Stimulated activated CD8-positive, alpha-beta memory T cell treated with anti-CD3 and anti-CD28 coated beads, Interleukin-4, amount 100 ng/mL, for 24 hours (primary cell): ENCODE measurements at places on chromosomes 6 and 20.

DNA sequence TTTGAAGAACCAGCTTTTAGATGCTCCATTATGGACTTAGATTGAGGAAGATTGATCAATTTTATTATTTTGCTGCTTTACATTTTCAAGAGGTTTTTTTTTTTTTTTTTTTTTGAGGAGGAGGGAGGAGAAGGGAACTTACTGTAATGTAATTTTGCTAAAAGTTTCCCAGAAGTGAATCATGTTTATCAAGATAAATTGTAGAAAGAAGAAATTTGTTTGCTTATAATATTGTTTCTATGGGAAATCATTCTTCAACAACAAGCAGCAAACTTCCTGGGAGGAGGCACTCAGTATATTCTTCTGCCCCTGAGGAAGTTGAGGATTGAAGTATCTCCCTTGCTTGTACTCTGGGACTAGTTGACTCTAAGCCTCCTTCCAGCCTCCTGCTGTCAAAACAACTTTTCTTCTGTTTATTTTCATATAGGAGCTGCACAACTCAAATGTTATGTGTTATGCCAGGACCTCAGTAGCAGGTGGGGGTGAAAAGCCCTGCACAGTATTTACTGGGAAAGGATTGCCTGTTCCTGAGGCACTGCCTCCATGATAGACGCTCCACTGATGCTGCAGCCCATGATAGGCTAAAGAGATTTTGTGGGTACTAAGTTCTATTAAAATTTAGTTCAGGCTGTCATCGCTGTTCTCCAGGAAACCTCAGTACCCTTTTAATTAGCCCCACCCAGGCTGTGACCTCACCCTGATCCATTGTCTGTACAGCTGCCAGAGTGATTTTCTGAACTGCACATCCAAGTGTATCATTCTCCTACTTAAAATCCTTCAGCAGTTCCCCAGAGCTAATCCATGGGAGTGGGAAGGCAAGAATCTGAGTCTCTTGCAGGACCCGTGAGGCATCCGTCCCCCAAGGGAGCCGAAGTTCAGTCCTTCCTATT, 51.9 kb downstream of the CARMIL1 start:
- no peak for DNase-seq

GRCh38 chr6:101398716-101399615, 5.5 kb downstream of the GRIK2 start:
- DNase-seq, result no peak

DNA sequence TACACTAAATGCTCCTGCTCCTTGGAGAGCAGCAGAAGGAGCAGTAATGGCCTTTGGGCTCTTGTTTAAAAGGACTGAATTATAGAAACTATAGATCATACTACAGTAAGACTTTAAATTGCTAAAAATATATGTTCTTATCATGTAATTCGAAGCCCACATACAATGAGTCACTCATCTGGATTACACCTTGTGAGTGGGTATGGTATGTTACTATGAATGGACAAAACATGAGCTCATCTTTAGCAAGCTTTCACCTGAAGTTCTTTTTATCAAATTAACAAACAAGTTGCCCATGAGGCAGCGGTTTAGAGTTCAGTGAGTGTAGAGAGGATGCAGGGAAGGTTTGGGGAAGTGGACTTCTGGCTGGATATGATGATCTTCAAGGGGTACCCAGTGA, 114.4 kb upstream of the CCN2 start:
- no peak for DNase-seq

GRCh38 chr6:11245381-11246256, 13.2 kb upstream of the NEDD9 start:
- DNase-seq, result no peak

- no peak for DNase-seq
Observed at GRCh38 chr6:89035252-89036101, 45.1 kb upstream of the PNRC1 start.

DNA sequence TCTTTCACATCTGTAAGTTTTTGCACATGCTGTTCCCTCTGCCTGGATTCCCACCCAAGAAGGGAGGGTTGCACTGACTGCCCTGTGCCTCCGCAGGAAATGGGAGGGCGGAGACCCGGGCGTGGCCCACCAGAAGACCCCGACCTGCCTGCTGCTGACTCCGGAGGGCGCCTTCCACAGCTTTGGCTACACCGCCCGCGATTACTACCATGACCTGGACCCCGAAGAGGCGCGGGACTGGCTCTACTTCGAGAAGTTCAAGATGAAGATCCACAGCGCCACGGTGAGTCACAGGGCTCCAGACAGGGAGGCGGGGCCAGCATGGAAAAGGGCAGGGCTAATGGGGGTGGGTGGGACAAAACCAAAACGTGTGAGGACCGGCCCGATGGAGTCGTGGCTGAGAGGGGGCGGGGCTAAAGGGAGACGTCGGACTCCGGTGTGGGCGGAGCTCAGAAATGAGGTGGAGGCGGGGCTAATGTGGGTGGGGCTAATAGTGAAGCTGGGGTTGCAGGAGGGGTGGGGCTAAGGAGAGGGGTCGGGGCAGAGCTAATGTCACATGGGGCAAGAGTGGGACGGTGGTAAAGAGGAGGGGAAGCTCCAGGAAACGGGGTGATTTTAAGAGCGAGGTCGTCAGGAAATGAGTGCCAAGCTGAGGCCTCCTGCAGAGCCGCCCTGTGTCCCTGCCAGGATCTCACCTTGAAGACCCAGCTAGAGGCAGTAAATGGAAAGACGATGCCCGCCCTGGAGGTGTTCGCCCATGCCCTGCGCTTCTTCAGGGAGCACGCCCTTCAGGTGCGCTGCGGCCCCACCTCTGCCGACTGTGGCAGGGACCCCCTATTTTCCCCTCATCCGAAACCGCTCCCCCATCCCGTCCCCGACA, 12.6 kb downstream of the HSPA12B start:
- peak; percentile 55 for DNase-seq

- DNase-seq, result no peak
Observed at GRCh38 chr6:109344226-109344625, 38.0 kb downstream of the CD164 start.

- peak; percentile 77 for DNase-seq
Observed at GRCh38 chr6:72619883-72620696, 1.8 kb upstream of the KCNQ5 start.

DNA sequence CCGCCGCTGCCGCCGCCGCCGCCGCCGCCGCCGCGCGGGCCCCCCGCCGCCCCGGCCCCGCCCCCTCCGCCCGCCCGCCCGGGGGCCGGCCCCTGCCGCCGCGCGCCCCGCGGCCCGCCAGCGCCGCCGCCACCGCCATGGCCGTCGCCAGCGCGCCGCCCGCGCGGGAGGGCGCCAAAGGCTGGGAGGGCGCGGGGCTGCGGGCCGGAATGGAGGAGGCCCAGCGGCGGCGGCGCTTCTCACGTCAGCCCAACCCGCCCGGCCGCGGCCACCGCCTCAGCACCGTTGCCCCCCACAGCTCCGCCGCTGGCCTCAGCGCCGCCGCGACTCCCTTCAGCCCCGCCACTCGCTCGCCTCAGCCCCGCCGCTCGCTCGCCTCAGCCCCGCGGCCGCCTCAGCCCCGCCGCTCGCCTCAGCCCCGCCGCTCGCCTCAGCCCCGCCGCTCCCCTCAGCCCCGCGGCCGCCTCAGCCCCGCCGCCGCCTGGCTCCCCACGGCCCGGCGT, 258 bp downstream of the PHF10 start:
- DNase-seq, result peak; percentile 30

DNA sequence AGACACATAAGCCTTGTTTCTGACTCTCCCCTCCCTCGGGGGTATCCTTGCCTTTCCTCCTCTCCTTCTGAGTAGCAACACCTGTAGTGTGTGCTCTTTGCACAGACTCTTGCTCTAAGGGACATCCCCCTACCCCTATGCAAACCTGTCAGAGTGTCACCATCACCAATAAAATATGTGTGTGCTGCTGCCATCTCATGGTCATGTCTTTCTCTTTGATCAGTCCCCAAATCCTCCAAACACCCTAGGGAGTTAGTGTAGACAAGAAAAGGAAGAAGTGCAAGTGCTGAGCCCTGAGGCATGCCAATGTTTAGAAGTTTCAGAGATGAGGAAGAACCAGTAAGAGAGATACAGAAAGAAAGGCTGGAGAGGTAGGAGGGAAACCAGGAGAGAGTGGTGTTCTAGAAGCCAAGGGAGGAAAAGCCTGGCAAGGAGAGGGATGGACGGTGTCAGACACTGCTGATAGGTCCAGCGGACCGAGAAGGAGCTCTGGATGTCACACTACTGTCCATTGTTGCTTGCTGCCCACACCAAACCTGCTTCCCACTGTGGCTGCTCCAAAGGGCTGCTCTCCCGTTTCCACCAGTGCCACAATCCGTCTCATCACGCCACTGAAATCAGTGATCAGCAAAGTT, 16.4 kb downstream of the TRMT6 start:
- DNase-seq, result no peak

GRCh38 chr6:10400330-10400729, 14.5 kb downstream of the TFAP2A start:
- no peak for DNase-seq

- no peak for DNase-seq
Observed at GRCh38 chr6:168582571-168582981, 141.6 kb downstream of the SMOC2 start.

- no peak for DNase-seq
Observed at GRCh38 chr20:49367113-49367512, 89.3 kb upstream of the ZNFX1 start.

GRCh38 chr6:36128793-36129192, 1.5 kb upstream of the MAPK13 start:
- DNase-seq, result no peak

GRCh38 chr6:2504495-2505064, 246.1 kb downstream of the MYLK4 start:
- DNase-seq, result no peak

DNA sequence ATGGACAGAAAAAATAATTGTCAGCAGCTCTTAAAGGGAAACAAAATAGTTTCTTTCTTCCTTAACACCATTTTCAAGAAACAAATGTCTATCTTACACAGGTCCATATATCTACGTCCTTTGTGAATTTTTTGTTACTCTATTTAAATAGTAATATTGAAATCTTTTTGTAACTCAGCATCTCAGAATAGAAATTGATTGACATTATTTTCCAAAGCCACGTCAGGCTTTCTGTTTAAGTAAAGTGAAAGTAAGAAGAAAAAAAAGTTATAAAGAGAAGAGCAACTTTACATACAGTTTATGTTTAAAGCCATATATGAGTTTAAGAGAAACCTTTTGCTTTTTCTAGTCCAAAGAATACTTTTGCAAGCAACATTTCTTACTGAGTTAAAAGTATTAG, 402.9 kb upstream of the SOX4 start:
- no peak for DNase-seq

- DNase-seq, result no peak
Observed at GRCh38 chr6:88165844-88166492, at the start of gene CNR1. CNR1 (minus strand) TSS chr6:88166347; CDS start chr6:88145274, 21,073 bp downstream.

GRCh38 chr6:11771473-11772048, 7.0 kb downstream of the ADTRP start:
- no peak for DNase-seq

GRCh38 chr6:84269947-84270733, 42.7 kb upstream of the CEP162 start:
- DNase-seq, result no peak

DNA sequence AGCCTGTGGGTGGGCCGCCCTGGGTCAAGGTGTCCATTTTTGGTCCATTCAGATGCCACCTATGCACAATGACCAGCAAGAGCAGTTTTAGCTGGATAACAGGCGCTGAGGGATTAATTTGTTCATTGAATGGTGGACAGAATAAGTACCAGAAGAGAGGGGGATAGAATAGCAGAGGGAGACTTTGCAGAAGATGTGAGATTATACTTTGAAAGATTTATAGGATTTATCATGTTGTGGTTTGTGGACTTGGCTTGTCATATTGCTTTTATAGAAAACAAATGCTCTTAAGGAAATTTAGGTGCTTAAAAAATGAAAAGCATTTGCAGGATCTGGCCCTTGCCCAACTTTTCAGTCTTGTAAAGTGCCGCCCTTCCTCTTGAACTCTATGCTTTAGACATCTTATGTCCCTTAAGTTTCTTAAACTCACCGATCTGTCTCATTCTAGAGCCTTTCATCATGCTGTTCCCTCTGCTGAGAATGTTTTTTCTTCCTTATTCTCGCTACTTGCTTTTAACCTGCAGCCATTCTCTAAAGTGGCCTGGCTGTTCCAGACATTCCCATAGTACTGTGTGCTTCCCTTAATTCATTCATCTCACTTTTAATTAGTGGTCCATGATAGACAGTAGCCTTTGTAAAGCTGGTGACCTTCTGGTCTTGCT, 42.5 kb downstream of the CD109 start:
- no peak for DNase-seq

DNA sequence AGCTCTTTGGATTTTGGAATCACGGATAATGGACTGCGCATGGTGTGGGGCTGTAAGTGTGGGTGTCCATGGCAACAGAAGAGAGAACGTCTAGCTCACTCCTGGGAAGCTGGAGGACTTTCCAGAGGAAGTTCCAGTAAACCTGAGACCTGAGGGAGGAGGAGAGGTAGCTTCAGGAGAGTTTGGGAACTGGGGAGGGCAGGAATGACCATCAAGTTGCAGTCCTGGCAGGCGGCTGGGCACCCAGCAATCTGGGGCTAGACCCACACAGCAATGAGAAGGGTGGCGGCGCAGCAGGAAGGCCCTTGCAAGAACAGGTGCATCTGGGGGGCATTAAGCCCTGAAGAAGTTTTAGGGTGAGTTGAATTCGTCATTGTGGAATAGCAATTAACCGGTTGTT, 95.9 kb downstream of the FOXC1 start:
- DNase-seq, result no peak

- DNase-seq, result no peak
Observed at GRCh38 chr20:6502219-6502618, 265.3 kb upstream of the BMP2 start.
